Spinal cord (tissue), 10 donors: ENCODE measurements at places on chromosomes 1 and 21. TPM values are rescaled to one million over a fixed set of nuclear protein-coding genes. Genes with fewer than 3 reads are reported as not detected.

DNA sequence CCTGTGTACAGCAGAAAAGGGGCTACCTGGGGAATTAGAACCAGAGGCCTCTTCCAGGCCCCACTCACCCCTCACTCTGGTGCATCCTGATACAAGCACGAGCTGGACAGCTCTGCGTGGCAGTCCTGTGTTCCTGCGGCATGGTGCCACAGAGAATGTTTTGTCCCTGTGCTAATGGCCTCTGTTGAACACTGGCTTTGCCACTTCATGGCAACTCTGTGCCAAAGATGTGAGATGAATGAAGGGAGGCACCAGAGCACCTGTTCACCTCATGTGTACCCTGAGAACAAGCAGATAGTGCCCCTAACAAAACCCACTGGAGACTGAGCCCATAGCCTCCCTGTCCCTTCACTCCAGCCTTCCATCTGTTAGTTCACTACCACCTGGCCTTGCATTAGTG, 199.3 kb upstream of the COA6 start:
- peaks cover 12% of the 10 kb centered on the region for H3K4me1 ChIP-seq
- H3K4me3 ChIP-seq: no peak overlapping the region
- no peaks in the 10 kb centered on the region for H3K36me3 ChIP-seq
- DNase-seq: no peak
- H3K27ac ChIP-seq: no peak overlapping the region

DNA sequence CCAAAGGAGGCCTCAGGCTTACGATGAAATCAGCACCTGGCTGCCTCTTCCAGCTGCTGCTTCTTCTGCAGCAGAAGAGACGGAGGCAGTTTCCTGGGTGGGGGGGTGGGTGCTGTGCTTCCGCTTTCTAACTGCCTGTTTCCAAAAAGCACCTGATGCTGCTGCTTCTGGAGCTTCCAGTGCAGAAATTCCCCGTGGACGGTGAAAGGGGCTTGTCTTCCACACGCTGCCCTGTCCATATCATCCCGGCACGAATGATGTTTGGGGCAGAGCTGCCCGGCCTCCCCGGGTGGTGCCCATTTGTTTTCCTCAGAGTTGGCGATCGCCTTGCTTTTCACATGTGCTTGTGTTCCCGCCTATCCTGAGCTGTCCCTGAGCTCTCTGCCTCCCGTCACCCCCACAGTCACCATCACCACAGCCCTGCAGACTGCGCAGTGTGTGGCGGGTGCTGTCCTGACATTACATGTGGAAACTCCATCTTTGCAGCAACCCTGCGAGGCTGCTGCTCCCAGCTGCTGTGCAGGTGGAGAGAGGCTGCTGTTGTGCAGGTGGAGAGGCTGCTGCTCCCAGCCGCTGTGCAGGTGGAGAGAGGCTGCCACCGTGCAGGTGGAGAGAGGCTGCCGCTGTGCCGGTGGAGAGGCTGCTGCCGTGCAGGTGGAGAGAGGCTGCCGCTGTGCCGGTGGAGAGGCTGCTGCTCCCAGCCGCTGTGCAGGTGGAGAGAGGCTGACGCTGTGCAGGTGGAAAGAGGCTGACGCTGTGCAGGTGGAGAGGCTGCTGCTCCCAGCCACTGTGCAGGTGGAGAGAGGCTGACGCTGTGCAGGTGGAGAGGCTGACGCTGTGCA, 1.8 kb downstream of the TTLL10 start:
- no peak overlapping the region for H3K4me3 ChIP-seq
- H3K36me3 ChIP-seq: peaks cover 10% of the 10 kb centered on the region
- H3K27me3 ChIP-seq: peaks cover 23% of the 10 kb centered on the region
- peaks cover 15% of the 10 kb centered on the region for H3K4me1 ChIP-seq
- no peak for DNase-seq

DNA sequence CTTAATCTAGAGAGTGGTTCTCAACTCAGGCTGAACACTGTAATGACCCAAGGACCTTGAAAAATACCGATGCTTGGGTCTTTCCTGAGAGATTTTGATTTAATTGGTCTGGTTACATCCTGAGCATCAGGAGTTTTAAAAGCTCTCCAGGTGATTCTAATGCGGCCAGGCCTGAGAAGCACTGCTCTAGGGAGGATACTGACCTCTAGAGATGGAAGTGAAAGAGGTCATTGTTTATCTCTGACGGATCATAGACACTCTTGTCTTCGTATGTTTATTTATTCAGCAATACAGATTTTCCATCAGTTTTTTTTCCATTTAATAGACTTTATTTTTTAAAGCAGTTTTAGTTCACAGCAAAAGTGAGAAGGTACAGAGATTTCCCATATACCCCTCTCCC, 54.5 kb upstream of the IGSF5 start:
- DNase-seq: no peak
- no peak overlapping the region for H3K4me3 ChIP-seq
- no peaks in the 10 kb centered on the region for H3K4me1 ChIP-seq
- H3K36me3 ChIP-seq: no peaks in the 10 kb centered on the region
- no peaks in the 10 kb centered on the region for H3K27me3 ChIP-seq
- H3K27ac ChIP-seq: no peak overlapping the region

DNA sequence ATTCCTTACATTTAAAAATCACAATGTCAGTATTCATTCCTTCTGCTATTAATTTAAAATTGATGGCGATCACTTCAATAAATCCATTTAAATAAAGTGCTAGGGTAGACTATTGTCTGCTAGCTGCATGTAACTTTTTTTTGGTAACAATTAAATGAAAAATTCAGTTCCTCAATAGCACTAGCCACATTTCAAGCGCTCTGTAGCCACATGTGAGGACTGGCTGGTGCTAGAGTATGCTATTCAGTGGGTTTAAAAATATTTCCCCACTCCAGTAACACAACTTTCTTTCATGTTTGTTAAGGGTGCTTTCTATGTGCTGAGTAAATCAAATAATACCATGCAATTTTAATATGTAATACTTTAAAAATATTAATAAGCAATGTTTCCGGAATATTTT, 108.2 kb downstream of the LTN1 start:
- H3K27ac ChIP-seq: peak overlapping the region; percentile 94
- DNase-seq: no peak
- peaks cover 3% of the 10 kb centered on the region for H3K4me1 ChIP-seq
- no peaks in the 10 kb centered on the region for H3K27me3 ChIP-seq
- peak overlapping the region; percentile 94 for H3K4me3 ChIP-seq

- H3K4me3 ChIP-seq: no peak overlapping the region
- no peak for DNase-seq
- no peaks in the 10 kb centered on the region for H3K4me1 ChIP-seq
- H3K36me3 ChIP-seq: no peaks in the 10 kb centered on the region
These were observed 140.2 kb upstream of the RUNX1 start for GRCh38 chr21:35189077-35189863.

DNA sequence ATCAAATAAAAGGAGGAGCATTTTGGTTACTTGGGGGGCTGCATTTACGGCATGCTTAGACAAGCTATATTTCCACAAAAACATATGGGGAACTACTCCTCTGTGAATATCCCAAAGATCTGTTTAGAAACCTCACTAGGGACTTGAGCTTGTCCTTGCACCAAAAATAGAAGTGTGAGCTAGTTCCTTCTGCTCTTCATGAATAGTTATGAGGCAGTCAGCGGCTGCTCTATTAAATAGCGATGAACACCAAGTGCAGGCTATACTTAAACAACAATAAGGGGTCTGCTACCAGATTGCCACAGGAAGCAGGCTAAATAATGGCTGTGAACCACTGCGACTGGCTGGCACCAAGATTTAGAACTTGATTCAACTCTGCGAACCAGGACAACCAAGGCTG, 190.1 kb downstream of the PCP4 start:
- H3K4me3 ChIP-seq: no peak overlapping the region
- peaks cover 8% of the 10 kb centered on the region for H3K4me1 ChIP-seq
- no peaks in the 10 kb centered on the region for H3K27me3 ChIP-seq
- peaks cover 10% of the 10 kb centered on the region for H3K36me3 ChIP-seq
- no peak overlapping the region for H3K27ac ChIP-seq
- DNase-seq: peak; percentile 81

DNA sequence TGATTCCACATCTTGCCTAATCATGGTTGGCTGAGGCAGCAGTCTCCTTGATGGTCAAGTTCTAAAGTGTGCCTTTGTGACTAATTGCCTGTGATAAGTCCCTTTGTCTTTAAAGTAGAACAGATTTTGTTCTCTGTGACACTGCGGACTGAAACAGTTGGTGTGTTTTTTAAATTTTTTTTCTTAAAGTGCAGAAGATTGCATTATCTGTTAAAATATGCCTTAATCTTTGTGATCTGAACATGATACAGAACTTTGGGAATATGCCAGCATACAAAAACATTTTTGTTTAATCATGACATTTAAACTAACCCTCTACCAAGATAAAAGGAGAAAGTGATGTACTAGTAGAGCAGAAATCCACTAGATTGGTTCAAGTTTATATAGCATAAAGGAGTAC, 1260.6 kb upstream of the ADGRL2 start:
- no peaks in the 10 kb centered on the region for H3K4me1 ChIP-seq
- H3K27me3 ChIP-seq: no peaks in the 10 kb centered on the region
- H3K27ac ChIP-seq: no peak overlapping the region
- DNase-seq: no peak

DNA sequence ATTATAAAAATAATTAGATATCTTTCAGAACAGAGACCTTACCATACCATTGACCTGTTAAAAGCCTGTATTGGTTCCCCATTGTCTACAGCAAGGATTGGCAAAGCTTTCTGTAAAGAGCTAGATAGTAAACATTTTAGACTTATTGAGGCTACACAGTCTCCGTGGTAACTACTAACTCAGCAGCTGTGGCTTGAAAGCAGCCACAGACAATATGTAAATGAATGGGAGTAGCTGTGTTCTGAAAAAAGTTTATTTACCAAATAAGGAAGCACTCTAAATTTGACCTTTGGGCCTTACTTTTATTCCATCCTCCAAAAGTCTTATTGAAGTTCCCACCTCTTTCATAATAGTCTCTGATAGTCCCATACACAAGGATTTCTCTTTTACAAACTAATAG, 39.7 kb downstream of the NUP210L start:
- H3K4me1 ChIP-seq: peaks cover 3% of the 10 kb centered on the region
- no peaks in the 10 kb centered on the region for H3K27me3 ChIP-seq
- peak; percentile 35 for DNase-seq
- H3K36me3 ChIP-seq: no peaks in the 10 kb centered on the region
- H3K27ac ChIP-seq: no peak overlapping the region

- no peaks in the 10 kb centered on the region for H3K4me1 ChIP-seq
- no peaks in the 10 kb centered on the region for H3K36me3 ChIP-seq
- H3K27me3 ChIP-seq: no peaks in the 10 kb centered on the region
- H3K27ac ChIP-seq: no peak overlapping the region
- DNase-seq: no peak
These were observed 279.9 kb downstream of the LRRC7 start for GRCh38 chr1:69847670-69848069.

MATN1 gene
- 0.79 TPM for total RNA-seq

CYYR1 gene
- total RNA-seq: 15.5 TPM

PCBP3 gene
- total RNA-seq: 14.3 TPM

SELL gene
- 5.1 TPM for total RNA-seq

FAM43B gene
- 3.0 TPM for total RNA-seq

RYR2 gene
- total RNA-seq: 9.2 TPM

ETS2 gene
- total RNA-seq: 35.6 TPM

EVI5 gene
- 80.5 TPM for total RNA-seq

IFNLR1 gene
- total RNA-seq: 0.72 TPM
